ENCODE measurements at places on chromosomes 7 and 10.

GRCh38 chr10:61835946-61836887 lies 65.3 kb upstream of the ARID5B start:
- no peak for DNase-seq

DNA sequence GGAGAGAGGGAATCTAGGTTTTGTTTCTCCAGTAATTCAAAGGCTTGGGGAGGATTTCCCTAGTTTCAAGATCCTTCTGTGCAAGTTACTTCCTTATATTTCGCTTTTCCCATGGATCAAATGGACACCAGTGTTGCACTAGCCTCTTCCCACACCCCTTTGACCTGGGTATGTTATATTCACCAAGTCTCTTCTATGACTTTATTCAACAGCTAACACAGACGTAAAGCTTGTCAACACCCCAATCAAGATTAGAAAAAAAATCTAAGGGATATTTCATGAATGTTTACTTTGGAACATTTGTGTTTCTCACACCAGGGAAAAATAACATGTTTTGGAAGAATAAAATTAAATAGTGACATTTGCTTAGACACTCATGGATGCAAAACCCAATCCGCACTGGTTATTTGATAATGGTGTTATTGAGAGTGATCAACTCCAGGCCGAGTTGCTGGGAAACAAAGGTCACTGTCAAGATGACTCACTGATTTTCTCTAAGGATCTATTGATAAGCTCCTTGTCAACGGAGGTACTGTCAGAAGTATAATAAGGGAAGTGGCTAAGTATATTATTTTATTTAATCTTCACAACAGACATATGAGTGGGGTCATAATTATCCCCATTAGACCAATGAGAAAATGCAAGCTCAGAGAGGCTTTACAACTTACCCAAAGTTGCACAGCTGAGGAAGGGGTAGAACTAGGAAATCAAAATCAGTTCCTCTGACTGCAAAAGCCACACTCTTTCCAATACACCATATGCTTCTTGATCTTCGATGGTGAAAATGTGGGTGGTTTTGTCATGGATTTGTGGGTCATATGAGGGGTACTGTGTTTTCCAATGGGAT lies 52.2 kb downstream of the CREB3L2 start:
- DNase-seq: no peak

DNA sequence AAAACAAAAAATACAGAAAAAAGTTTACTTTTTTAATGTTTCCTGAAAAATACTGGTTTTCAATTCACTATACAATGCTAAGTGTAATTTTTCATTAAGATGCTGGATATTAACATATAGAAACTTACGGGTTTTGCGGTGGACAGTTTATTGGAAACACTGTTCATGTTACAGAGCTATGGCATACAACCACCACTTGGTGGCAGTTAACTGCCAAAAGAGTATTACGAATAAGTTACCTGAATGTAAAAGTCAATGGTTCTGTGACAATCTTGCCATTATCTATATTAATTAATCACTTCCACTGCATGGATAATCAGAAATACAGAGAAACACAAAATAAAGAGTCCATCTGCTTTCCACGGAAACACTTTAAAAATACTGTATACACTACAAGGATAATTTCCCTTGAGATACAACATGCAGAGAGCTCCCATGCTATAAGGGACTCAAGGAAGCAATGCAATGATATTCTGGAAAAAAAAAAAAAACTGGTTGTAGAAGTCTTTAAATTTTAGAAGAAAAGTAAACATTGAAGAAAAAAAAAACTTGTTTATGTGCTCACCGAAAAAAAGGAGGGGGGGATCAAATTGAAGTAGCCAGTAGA lies 97.0 kb downstream of the TPK1 start:
- DNase-seq: peak; percentile 27

- DNase-seq: no peak
These were observed 88.8 kb downstream of the GPR85 start for GRCh38 chr7:112997831-112998230.

DNA sequence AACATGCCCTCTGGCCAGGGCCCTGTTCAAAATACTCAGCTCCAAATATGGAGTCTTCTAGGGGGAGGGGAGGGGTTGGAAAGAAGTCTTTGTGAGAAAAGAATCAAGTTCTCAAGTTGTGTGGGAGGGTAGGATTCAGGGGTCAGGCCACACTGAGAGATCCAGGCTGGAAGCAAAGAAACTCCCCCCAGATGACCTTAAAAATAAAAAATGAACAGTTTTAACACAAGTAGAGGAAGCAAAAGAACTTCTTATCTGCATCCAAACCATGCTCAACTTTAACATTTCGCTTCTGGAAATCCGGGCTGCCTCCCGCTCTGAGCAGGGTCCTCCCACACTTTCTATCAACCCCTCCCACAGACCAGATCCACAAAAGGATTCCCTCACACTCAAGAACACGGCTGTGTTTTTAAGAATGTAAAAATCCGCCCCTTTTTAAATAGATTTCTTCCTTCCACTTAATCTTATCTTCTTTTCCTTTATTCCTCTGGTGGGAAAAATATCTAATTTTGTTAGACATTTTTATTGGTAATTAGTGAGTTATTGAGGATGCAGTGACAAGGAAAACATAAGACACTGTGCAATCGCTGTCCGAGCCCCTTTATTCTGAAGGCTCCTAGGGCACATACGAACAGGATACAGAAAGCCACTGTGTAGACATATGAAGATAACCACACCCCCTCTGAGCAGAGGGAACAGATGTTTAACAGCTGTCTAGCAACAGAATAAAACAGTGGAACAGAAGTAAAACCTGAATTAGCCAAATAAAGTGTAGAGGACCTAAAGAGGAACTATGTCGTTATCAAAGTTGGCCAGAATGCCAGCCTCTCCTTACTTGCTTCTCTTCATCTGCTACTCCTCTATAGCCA lies 43.8 kb downstream of the CYTH3 start:
- DNase-seq: peak; percentile 54

DNA sequence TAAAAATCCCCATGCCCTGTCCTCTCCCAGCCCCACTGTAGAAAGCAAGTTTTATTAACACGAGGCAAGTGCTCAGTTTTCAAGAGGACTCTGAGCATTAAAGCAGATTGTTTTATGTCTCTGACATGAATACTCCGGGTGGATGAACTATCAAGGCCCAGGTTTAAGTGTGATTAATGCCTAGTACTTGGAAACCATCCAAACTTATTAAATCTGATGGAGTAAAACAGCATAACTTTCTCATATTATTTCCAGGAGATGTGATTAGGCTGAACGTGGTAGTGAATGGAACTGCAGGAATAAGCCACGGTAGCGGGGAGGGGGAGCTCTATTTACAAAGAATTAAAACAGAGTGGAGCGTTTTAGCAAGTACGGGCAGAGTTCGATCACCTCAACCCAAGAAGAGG lies 144.2 kb upstream of the RNF32 start:
- no peak for DNase-seq

GRCh38 chr7:137996386-137996851 lies 5.5 kb downstream of the CREB3L2 start:
- DNase-seq: peak; percentile 47

- peak; percentile 63 for DNase-seq
These were observed 40.6 kb downstream of the MICALL2 start for GRCh38 chr7:1418505-1419309.

DNA sequence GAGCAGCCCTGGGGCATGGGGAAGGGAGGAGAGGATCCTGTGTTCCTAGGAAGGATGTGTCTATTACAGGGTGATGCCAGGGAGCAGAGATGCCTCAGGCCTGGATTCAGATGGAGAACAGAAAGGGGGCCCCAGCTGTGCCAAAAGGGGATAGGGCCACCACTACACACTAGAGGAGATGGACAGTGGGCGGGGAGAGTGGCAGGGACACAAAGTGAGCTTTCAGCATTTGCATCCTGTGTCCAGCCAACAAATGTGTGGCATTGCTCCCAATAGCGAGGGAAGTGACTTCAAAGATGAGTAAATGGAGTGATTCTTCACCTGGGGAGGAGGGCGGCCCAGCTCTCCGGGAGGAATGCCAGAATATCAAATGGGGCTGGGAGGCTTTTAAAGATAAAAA lies 64.9 kb upstream of the WAPL start:
- DNase-seq: no peak

- DNase-seq: no peak
These were observed 193.1 kb downstream of the EBF3 start for GRCh38 chr10:129771024-129771423.

- no peak for DNase-seq
These were observed 930 bp downstream of the GIMAP6 start for GRCh38 chr7:150631084-150631826.

GRCh38 chr10:43653746-43654145 lies 5.1 kb upstream of the ZNF32 start:
- DNase-seq: no peak

DNA sequence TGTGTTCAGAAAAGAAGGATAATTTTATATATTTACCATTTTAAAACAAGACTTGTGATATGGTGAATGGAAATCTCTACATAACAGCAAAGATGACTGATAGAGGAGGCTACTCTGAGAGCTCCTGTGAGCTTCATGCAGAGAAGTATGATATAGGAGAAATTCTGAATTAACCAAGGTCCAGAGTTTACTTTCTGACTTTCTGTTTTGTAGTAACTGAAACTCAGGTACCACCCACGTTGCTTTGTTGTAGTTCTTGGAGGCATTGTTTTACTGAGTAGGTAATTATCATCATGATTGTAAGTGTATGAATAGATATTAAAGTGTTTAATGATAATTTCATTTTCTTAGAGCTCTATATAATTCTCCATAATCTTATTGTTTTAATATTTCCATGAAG lies 18.0 kb upstream of the SFR1 start:
- no peak for DNase-seq

- DNase-seq: no peak
These were observed 98.4 kb downstream of the VOPP1 start for GRCh38 chr7:55473932-55474331.

DNA sequence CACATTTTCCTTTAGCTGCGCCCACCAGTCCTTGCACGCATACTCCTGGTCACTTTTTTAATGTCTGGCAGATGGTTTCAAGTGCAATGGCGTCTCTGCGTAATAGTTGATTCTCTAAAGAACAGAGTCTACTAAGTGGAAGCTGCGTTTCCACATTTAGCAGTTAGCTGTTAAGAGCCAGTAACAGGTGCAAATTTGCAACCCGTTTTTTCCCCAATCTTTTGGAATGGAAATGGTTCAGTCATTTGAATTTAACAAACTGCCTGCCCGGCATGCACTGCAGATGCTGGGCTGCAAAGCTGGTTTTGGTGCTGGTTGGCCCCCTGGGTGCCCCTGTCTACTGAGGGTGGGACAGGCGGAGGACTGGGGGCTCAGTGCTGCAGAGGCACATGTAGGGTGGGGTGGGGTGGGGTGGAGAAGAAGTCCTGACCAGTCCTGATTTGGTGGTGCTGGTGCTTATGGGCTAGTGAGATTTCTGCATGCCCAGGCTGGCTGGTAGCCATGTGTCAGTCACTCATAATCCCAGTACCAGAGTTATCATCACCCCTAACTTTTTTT lies 43.9 kb downstream of the CUX1 start:
- no peak for DNase-seq

- no peak for DNase-seq
These were observed 31.2 kb downstream of the CFAP46 start for GRCh38 chr10:132910901-132911785.

- no peak for DNase-seq
These were observed 6.6 kb downstream of the ANK3 start for GRCh38 chr10:60382946-60383681.

- DNase-seq: no peak
These were observed 8.2 kb downstream of the CLDN12 start for GRCh38 chr7:90411510-90411909.

DNA sequence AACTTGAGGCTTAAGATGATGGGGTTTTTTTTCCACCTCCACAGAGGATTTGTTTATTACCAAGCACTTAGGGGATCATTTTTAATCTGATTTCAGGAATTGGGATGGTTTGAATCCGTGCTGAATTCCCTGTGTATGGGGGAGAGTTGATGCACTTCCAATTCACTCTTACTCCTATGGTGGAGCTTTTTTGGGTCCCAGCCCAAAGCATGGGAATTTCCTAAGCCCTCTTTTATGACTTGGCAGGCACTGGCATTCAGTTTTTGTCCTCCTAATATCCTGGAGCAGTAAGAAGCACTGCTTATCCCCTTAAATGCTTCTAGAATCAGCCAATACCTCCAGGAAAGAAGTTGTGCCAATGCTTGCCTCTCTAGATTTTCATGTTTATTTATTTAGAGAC lies 78.7 kb downstream of the HYCC1 start:
- DNase-seq: no peak

DNA sequence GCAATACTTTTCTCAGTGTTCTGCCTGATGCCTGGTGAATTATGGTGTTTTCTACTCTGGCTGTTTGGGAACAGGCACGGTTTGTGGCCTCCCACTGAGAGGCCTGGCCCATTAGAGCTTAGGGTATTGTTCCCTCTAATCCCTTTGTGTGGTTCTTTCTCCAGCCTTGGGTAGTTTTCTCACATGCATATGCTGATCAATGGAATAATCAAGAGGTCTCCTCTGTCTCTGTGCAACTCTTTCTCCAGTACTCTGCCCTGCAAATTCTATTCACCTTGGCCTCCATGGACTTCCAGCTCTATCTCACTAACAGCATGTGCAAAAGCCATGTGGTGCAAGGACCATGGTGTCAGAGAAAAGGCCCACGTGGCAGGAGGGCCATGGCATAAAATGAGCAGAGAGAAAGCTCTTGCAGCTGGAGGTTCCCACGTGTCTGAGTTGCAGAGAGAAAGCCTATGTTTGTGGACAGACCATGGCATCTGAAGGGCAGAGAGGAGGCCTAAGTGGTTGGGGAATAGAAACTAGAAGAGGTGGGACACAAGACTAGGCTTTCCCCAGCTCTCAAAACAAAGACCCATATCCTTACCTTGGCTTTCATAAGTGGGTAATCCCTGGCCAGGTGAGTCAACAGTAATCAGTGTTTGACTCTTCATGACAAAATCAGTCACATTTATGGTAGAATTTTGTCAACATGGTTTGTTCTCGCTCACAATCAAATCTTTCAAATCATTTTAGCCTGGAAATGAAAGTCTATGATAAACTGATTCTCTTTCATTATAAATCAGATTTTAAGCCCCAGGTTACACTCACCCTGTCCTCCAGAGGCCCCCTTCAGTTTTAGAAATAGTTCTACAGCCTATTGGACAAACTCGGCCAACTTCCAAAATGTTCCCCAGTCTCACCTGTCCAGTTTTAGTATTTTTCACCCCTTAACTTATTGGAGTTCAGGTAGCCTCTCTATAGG lies 17.3 kb downstream of the OPALIN start:
- no peak for DNase-seq

DNA sequence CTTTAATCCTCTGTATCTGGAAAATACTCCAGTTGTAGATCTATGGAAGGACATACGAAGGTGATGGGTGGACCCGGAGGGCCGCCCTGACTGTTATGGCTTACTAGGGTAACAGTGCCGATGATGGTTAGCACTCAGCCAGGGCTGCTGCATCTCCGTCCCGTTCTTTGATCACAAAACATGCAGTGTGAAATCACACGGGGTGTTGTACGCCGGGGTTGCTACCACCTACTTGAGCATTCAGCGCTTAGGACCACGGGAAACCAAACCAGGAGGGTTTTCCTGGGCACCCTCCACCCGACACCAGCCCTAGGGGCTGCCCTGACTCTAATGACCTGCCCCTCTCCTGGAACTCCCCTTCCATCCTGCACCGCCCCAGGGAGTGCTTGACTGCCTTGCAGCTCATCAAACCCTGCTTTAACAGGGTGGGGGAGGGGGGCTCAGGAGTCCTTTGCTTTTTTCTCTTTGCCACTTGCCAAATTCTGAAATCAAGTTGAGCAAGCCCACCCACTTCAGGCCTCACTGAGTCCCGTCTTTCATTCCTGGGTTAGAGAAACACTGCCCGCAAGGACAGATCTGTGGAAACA lies 20.4 kb downstream of the ZNF775 start:
- no peak for DNase-seq

GRCh38 chr10:2772816-2773631 lies 294.3 kb upstream of the PFKP start:
- no peak for DNase-seq
